ENCODE measurements at places on chromosomes 2 and 18.

- DNase-seq, result no peak
These were observed 259.4 kb downstream of the ANAPC1 start for GRCh38 chr2:111624411-111625156.

DNA sequence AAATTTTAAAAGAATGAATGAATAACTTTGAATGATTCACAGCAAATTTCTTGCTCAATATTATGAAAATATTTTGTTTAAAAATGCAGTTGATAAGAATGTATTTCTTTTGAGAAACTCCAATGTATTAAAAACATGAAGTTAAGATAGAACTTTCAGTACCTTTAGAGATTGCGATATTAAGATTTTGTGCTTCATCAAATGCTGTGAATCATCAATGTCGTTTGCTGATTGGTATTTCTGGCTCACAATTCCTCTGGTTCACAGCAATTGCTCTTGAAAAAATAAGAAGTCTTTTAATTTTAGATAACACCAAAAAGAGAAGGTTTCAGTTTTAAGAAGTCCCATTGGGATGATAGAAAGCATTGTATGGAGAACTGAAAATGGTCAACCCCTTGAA is 228.7 kb downstream of the IKZF2 start:
- no peak for DNase-seq

DNA sequence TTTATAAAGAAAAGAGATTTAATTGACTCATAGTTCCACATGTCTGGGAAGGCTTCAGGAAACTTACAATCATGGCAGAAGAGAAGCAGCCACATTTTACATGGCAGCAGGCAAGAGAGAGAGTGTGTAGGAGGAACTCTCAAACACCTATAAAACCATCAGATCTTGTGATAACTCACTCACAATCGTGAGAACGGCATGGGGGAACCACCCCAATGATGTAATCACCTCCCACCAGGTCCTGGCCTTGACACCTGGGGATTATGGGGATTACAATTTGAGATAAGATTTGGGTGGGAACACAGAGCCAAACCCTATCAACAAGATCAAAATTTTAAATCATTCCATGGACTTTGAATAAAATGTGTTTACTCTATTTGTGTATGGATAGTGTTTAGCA is 575.6 kb downstream of the ADCYAP1 start:
- no peak for DNase-seq

DNA sequence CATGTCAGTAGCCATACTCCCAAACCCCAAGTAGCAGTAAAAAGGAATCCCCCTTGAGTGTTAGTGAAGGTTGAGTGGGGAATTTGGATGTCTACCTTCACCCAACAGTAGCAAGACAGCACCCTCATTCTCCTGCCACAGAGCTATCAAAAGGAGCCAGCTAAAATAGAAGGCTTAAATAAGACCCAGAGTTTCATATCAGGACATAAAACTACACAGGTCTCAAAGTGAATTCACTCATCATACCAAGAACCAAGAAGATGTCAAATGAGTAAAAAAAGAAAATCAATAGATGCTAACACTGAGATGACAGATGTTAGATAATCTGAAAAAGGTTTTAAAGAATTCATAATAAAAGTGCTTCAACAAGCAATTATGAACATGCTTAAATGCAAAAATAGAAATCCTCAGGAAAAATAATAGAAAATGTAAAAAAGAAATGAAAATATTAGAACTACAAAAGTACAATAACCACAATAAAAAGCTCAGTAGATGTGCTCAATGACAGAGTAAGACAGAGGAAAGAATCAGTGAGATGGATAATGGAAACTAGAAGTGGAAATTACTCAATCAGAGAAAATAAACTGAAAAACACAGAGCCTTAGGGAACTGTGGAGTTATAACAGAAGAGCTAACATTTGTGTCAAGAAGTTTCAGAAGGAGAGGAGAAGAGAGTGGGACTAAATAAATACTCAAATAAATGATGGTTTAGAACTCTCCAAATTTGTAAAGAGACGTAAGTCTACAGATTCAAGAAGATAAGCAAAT is 90.5 kb downstream of the EDAR start:
- DNase-seq, result no peak

DNA sequence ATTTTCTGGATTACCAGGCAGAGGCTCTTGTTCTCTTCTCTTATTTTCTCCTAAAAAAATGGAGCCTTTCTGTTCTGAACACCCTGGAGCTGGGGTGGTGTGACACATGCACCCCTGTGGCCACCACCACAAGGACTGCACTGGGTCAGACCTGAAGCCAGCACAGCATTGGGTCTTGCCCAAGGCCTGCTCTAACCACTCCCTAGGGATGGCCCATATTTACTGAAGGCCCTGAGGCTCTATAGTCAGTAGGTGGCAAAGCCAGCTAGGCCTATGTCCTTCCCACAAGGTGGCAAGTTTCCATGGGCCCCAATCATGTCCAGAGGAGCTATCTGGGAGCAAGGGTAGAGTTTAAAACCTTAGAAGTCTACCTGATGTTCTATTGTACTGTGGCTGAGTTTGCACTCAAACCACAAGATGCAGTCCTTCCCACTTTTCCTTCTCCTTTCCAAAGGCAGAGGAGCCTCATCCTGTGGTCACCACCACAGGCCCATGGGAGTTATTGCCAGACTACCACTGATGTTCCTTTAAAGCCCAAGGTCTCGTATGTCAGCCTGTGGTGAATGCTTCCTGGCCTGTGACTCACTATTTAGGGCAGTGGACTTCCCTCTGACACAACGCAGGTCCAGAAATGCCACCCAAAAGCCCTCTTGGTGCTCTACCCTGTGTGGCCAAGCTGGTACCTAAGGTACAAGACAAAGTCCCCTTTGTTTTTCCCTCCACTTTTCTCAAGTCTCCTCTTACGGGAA is 15.0 kb upstream of the FMNL2 start:
- no peak for DNase-seq

GRCh38 chr2:146777181-146777580 is 1067.6 kb upstream of the ACVR2A start:
- no peak for DNase-seq

GRCh38 chr2:12763486-12763885 is 46.8 kb downstream of the TRIB2 start:
- DNase-seq, result no peak

DNA sequence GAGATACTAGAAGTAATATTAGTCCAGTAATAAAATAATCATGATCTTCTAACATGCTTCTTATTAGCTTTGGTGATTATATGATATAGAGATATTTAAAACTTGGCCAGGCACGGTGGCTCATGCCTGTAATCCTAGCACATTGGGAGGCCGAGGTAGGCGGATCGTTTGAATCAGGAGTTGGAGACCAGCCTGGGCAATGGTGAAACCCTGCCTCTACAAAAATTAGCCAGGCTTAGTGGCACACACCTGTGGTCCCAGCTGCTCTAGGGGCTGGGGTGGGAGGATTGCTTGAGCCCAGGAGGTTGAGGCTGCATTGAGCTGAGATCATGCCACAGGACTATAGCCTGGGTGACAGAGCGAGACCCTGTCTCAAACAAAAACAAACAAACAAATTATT is 87.0 kb downstream of the WDR7 start:
- no peak for DNase-seq

DNA sequence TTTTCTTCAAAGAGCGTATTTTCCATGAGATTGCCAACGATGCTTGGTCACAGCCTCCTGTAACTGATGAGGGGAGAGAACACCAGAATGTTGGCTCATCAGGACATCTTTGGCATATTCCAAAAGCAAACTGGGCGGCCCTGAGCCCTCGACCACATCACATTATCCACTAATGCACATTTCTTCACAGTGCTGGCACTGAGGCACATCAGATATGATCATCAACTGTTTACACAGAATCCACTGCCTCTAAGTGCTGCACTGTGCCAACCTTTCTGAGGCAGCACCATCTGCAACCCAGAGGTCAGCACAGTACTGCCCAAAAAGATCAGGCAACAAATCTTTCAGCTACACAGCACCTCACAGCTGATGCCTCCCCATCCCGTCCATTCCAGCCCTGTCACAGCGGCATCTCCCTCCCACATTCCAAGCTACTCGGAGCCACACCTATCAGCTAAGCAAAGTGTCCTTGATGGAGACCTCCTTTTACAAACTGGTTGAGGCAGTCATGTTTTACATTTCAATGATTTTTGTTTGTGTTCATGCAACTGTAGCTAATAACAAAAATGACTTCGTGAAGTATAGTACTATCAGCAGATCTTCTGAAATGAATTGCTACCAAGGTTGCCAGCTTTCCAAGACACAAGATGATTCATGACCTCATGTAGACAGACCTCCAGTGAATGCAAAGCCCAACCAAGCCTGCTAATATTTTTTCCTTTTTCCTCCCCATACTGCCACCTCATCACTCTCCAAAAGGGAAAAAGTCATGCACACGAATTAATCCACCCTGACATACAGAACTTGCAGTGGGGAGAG is 32.3 kb downstream of the MYO5B start:
- no peak for DNase-seq

Measured in WTC11 (cell line).